Activated CD4-positive, CD25-positive, alpha-beta regulatory T cell (primary cell): ENCODE measurements at places on chromosomes 4 and X.

DNA sequence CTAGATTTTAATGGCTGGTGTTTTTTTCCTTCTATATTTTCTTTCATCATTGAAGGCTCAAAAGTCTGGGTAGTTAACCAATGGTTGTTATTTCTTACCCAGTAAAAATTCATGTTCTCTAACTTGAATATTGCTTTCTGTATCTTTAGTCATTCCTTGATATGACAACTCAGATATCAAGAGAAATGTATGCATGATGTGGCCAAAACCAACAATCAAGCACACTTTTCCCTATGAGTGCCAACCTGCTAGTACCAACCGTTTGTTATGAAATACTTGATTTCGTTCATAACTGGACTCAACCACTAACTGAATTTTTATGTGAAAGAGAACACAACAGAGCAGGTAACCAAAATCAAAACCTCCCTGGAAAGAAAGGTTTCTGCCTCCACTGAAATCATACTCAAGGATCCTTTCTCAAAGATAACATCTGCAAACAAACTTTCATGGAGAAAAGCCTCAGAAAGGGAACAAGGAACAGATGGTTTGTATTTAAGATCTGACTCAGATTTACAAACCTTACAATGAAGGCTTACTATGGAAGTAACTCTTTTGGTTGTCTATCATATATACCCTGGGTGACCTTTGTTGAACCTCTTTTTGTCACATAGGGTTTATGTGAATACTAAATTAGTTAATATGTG, 8.3 kb upstream of the VEGFC start:
- no peak for DNase-seq

GRCh38 chr4:130110770-130111169, 1014.8 kb downstream of the C4orf33 start:
- DNase-seq, result no peak

DNA sequence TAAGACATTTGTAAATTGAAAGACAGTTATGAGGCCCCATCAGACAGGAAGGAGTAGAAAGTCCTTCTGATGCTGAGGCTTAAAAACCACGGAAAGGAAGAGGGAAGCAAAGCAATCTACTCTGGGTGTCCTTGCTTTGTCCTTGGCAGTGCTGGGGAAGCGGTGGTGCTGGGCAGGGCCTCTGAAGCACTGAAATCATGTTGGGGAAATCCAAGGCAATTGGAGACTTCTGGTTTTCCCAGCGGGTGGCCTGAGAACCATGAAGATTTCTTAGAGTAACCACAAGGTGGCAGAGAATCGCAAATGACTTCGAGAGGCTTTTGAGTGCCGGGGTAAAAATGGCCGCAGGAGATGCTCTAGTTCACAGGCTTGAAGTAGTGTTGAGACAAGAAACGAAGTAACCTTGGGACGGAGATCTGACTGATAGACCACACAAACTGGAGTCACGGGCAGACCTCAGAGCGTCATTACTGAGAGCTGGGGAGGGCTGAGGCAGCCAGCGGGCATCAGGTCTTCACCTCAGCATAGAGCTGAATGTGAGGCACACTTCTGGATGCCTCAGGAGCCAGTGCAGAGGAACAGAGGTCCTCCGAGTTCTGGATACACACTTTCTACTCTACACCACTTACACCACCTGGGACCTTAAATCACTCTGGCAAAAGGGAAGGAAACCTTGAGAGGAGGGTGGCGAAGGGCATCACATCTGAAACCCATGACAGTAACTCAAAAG, 130.7 kb upstream of the GPRIN3 start:
- DNase-seq, result no peak

GRCh38 chrX:15376956-15377355, 7.3 kb downstream of the VEGFD start:
- no peak for DNase-seq

GRCh38 chrX:145826466-145826865, 8.8 kb downstream of the SLITRK2 start:
- DNase-seq, result no peak
